CD4-positive, alpha-beta T cell treated with Interleukin-12 subunit alpha and Interleukin-12 subunit beta, for 1 hour (primary cell): ENCODE measurements at places on chromosomes 7 and 10.

DNA sequence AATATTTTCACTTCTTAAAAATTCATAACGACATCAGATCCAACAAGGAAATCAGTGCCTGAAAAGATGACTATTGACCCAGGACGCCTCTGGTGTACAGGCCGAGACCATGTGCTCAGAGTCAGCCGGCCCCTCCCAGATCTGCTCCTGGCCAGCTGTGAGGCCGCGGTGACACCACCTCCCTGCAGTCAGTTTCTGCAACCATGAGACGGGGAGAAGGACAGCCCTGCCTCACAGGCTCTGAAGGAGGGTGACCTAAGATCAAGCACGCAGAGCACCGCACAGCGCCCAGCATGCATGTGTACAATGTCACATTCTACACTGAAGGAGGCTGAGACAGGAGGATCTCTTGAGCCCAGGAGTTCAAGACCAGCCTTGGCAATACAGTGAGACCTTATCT, 2.6 kb upstream of the GPER1 start:
- DNase-seq, result no peak

DNA sequence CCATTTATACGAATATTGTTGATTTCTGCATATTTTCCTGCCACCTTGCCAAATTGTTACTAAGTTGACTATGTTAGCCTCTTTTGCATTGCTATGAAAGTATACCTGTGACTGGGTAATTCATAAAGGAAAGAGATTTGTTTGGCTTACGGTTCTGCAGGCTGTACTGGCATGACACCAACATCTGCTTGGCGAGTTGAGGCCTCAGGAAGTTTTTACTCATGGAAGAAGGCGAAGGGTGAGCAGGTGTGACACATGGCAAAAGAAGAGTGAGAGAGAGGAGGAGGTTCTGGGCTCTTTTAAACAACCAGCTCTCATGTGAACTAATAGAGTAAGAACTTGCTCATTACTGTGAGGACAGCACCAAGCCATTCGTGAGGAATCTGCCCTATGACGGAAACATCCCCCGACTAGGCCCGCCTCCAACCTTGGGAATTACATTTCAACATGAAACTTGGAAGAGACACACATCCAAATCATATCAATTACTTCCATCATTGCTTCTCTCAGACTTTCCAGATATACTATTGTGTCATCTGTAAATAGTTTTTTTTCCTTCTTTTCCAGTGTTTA, 8.4 kb downstream of the RALA start:
- DNase-seq, result no peak

DNA sequence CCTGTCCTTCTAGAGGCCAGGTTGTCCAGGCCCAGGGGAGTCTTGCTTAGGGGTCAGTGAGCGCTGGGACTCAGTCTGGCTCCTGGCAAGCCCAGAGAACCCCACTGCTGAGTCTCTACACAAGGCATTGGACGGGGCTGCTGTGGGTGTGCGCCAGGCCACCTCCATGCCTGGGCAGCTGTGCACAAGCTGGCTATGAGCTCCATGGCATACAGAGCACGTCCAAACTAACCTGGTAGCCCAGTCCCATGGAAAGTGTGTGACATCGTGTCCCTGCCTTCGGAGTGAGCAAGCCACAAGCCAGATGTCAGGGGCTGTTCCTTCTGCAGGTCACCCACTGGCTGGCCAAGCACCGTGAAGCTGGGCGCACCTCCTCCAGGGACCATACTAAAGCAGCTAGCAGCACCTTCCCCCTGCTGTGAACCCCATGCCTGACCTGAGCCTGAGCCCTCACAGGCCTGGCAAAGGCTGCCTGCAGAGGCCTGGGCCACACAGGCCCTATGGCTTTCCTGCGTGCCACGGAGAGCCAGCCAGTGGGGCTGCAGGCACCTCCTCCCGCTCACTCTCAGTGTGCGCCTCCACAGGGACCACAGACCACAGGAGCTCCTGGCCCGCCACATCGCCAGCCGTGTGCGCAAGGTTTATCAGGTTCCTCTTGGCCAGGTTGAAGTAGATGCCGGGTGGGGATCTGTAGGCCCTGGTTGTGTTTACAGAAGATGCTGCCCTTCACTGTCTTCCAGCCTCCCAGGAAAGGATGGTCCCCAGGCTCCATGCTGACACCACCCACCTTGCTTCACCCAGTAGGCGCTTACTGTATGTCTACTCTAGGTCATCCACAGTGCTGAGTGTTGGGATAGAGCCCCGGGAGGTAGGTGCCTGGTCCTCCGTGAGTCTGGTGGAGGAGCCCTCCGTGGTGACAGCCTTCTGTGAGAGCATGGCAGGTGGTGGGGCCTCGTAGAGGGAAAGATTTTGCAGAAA, 219.7 kb downstream of the EBF3 start:
- no peak for DNase-seq

- DNase-seq, result peak; percentile 55
These were observed 109.1 kb upstream of the TNRC18 start for GRCh38 chr7:5532536-5533335.

DNA sequence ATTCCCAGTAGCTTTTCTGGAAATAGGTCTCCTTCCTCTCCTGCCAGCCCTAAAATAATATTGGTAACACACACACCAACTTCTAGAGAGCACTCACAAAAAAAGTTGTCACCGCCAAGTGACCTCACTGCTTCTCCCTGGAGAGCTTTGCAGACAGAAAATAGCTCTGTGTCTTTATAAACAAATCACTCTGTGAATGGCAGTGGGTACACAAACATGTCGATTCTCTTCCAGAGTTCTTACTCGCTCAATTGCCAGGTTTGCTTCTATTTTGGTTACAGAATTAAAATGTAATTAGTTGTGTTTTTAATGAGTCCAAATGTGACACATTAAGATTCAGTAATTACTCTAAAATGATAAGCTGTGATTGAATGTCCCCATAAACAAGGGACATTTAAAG, 649.2 kb upstream of the C7orf33 start:
- DNase-seq, result no peak

DNA sequence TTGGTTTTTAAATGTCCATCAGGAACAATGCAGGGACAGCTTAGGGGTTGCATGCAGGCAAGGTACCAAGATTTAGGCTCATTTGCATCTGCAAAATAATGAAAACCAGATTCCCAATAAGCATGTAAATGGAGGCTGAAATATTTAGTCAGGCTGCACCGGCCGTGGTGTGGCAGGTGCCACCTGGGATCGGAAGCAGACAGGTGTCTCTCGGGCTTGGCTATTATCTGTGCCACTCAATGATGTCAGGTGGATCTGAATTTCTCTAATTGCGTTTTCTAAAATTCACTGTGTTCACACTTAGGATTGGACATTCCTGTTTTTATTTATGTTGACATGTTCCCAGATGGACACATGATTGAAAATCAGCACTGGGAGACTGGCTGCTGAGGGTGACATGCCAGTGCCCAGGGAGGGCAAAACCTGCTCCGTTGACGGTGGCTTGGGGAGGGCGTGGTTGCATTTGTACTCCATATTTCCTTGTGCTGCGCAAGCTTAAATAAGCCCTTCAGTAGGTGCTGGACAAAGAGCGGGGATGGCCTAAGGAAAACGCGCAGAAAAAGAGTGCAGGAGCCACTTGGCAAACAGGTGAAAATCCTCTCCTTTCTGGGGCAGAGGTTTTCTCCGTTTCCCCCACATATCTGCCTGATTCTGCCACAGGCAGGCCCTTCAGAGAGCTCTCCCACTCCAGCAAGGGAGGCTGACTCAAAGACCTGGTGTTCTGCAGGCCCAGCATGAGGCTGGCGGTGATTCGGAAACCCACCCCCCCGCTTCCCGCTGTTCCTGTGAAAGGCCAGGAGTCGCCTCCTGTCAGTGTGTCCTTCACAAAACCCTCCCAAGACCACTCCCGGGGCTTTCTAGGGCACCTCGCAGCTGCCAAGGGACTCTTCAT, 142.5 kb downstream of the WDR37 start:
- no peak for DNase-seq

- no peak for DNase-seq
These were observed 73.1 kb downstream of the CDC123 start for GRCh38 chr10:12269056-12269455.

GRCh38 chr7:2195400-2196246, 37.1 kb downstream of the MAD1L1 start:
- no peak for DNase-seq

DNA sequence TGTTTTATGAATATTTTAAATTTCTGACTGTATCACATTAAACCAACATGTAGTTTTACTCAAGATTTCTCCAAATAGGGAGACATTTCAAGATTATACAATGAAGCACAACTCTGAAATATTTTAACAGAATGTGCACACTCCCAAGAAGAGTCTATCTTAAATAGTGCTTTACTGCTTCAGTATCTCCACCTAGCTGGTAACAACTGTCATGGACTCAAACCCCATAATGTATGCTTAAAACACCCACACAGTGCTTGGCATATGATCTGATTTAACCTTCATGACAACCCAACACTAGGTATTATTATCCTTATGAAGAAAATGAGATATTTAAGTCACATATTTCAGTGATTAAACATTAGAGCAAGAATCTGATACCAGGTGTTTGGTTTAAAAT, 45.9 kb downstream of the ASZ1 start:
- no peak for DNase-seq

DNA sequence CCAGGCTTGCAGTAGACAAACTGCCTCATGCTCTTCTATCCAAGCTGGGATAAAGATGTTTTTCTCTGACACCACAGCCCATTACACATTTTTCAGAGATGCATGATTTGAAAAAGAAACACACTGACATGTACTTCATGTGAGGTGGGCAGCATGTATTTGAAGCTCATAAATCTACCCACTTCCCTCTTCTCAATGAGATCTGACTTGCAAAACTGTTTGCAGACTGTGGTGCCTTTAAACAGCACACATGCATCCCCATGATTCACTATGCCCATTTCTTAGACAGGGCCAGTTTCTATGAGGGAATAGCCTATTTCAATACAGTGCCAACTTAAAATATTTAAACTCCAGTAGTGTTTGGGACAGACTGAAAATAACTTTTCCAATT, 109.8 kb downstream of the GLI3 start:
- no peak for DNase-seq

GRCh38 chr7:146492017-146492416, 375.4 kb downstream of the CNTNAP2 start:
- no peak for DNase-seq

DNA sequence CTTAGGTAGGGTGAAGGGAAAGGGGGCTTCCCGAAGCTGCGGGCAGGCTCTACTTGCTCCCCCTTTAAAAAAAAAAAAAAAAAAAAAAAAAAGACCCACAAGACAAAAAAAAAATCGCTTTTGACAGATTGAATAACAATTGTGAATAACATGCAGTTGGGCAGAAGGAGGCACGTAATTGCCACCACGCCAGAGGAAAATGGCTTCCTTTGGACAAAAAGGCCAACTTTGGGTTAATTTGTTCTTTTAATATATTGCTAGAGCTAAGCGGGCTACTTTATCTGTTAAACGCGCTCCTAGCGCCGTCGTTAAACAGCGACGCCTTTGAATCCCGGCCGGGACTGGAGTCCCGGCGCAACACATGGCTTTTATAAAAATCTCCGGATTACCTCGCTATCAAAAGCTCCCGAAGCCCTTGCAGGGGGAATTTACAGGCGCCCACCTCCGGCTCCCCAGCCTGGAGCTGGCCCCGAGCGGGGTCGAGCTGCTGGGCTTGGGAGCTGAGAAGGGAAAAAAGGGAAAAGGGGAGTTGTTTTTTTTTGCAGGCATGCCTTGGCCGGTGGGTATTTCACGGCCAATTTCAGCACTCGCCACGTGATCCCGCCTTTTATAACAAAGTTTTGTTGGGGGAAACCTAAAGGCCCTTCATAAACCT, 1.2 kb downstream of the HOXA11 start:
- DNase-seq, result no peak

GRCh38 chr10:42646687-42647640, 8.6 kb upstream of the ZNF33B start:
- no peak for DNase-seq

- no peak for DNase-seq
These were observed 143.5 kb upstream of the UNC5B start for GRCh38 chr10:71068861-71069271.

GRCh38 chr10:35422228-35422627, 85.9 kb downstream of the CCNY start:
- no peak for DNase-seq

- no peak for DNase-seq
These were observed 77.9 kb downstream of the SGMS1 start for GRCh38 chr10:50545846-50546245.

GRCh38 chr7:121279060-121279620, 49.7 kb upstream of the WNT16 start:
- DNase-seq, result no peak

DNA sequence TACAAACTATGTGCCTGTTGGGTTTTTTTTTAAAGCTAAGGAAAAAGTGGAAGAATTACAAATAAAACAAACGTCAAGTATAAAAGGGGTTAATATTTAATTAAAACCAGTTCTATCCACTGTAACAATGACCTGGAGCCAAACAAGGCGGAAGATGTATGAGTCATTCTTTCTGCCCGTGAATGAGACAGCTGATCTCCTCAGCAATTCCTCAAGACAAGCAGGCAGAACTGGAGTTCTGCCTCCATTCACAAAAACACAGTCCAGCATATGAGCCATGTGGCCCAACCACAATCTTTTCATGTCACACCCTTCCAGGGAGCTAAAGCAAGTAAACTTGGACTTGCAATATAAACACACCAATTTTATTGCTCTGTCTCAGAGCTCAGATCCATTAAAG, 8.4 kb downstream of the ETV1 start:
- DNase-seq, result no peak

DNA sequence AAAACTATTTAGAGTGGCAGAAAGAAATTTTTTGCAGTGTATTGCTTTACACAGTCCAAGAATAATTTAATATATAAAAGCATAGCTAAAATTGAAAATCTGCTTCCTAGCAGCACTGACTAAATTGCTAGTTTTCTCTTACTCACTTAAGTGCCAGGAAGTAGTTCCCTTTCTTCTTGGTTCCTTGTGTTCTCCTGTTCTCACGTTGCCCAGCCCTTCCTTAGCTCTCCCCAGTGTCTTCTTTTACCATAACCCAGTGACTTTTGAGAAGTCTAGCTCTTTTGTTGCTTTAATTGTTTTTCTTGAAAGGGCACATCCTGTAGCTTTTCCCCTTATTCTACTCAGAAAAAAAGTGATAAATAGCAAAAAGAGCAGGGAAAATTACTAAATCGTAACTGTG, 215.5 kb downstream of the THSD7A start:
- DNase-seq, result no peak

DNA sequence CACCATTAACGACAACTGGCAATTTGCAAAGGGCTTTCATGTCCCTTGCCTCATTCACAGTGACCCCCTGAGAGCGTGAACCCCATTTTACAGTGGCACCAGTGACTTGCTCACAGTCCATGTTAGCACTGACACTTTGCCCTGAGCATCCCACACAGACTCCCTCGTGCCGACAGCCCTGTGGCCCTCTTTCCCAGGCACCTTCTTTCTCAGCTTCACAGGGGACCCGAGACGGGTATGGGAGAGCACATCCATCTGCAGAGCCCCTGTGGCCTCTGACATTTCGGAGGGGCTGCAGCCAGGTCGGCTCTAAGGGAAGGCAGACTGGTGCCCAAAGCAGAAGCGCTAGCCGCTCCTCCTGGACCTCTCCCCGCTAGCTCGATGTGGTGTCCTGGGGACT, 10.8 kb downstream of the LOXL4 start:
- no peak for DNase-seq
